ENCODE measurements at places on chromosomes 7 and 10. TPM values are rescaled to one million over a fixed set of nuclear protein-coding genes. Genes with fewer than 3 reads are reported as not detected.

The HTR5A gene
- total RNA-seq = not detected

The CRYGN gene
- total RNA-seq = not detected

The CHST15 gene
- total RNA-seq = 7.1 TPM

The VAX1 gene
- not detected for total RNA-seq

The UCN3 gene
- total RNA-seq = not detected

- DNase-seq = peak; percentile 96
These were observed 40.7 kb downstream of the MRPL32 start for GRCh38 chr7:42972699-42973500.

GRCh38 chr10:49167425-49168170, 20.6 kb downstream of the TMEM273 start:
- no peak for DNase-seq

GRCh38 chr10:80253266-80253962, 36.0 kb downstream of the MAT1A start:
- no peak for DNase-seq

DNA sequence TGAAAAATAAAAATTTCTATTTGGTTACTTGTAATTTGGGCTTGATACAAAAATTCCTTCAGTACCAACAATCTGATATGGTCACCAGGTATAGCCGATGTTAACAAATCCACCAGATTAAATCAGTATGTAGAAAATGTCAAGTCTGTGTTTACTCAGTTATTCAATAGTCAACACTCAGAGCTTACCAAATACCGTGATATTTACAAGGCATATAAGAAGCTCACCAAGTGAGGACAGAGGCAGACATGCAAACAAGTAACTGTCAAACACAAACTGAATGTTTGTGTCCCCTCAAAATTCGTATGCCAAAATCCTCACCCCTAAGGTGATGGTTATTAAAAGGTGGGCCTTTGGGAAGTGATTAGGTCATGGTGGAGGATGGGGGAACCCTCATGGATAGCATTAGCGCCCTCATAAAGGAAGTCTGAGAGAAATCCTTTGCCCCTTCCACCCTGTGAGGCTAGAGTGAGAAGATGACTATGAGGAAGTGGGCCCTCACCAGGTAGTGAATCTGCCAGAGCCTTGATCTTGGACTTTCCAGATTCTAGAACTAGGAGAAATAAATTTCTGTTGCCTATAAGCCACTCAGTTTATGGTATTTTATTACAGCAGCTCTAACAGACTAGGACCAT, 63.1 kb downstream of the TES start:
- DNase-seq = no peak

DNA sequence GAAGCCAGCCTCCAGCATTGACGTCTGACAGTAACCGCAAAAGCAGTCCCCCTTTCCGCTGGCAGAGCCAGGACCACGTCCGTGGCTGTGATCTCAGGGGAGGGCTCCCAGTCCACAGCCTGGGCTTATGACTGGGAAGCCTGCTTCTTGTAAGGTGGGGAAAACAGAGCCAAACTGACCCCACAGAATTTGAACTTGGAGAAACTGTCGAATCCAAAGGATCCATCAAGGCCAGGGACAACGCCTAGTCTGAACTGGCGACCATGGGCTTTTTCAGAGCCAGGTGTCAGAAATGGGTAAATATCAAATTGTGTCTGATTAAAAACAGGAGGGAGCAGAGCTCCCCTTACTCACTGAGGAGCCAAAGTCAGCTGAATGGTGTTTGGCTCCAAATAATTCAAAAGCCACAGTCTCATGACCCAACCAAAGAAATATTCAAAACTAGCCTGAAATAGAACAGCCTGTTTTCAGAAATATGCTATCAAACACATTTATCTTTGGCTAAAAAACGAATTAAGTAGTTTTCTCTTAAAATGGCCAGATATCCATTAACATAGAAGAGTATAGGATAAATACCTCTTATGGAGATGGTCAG, 751.4 kb upstream of the GALNT17 start:
- DNase-seq = no peak

- DNase-seq = no peak
These were observed 166.3 kb upstream of the TMEM196 start for GRCh38 chr7:19939746-19940145.

DNA sequence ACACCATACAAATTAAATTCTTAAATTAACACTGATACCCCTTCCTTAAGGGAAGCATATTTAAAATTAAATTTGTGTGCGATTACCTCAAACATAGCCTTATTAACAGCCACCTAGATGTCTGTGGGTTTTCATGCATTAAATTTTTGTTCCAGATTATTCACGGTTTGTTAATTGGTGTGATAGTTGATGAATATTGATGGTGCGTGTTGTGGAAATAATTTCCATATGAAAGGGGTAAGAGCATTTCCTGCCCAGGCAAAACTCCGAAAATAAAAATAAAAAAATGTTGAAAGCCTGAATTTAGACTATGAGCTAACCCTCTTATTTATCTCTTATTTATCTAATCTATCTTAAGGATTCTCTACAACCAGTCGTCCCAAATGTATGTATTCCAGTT, 679.3 kb upstream of the CELF2 start:
- no peak for DNase-seq

DNA sequence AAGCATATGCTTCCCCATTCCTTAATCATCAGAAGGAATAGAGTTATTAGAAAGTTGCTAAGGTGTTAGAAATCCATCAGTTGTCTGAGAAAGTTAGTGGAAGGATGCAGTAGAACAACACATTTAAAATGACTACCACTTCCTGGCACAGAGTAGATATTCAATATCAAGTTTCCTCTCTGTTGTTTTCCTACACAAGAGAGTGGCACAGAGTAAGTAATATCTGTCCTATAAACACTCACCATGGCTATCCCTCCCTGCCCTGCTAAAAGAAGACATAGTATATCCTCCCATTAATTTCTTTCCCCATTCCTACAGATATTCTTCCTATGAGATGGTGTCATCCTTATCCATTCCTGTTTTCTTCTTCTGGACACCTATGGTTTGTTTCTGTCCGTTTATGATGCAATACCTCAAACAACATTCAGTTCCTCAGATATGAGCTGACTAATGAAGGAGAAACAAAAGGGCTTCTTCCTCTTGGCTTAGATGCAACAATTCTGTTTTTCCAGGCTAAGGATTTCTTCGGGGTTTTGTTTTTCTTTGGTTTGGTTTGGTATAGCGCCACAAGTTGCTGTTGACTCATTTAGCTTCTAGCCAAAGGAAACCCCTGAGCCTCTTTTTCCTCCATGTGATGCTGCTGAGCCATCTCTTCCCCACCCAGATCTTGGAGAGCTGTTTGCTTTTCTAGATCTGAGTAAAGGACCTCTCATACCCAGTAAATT, 32.9 kb upstream of the BPGM start:
- peak; percentile 99 for DNase-seq

DNA sequence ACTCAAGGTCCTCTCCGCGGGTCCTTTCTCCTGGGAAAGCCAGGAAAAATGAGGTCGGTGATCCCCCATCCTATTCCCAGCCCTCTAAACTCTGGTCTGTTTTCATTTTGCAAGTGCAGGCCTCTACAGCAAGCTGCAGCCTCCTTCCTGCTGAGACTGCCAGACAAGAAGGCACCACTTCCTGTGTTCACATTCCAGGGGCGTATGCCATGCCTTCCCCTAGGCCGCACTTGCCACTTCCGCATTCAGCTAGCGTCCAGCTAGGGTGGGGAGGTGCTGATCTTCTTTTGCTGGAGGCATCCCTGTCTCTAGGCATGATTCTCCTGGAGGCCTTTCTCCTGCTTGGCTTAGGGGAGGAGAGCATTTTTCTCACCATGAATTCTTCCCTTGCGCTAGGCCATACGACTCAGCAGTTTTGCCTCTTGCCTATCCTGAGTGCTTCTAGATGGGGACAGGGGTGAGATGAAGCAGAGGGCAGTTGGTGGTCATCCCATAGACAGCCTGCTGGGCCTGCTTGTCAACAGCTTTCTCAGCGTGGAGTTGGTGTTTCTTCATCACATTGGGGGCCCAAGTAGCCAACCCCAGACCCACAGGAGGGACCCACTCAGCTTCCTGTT, 328.9 kb downstream of the RPS24 start:
- DNase-seq = peak; percentile 0

DNA sequence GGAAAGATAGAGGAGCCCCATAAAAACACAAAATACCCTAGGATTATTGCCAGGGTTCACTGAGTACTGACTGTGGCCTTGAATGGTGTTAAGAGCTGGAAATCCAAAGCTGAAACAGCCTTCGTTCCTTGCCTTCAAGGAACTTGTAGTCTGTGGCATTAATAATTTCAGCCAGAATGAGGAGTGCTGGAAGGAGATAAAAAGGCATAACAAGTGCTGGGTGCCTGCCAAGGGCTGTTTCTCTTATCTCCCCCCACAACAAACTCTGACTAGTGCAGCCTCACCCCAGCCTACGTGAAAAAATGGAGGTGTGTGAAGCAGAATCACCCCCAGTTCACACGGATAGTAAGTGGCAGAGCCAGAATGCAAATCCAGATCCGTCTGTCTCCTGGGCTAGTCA, 199.1 kb upstream of the LYZL2 start:
- DNase-seq = no peak

All from HFFc6 (cell line).